SW480 (cell line): ENCODE measurements at places on chromosomes 6 and 20.
A peak's percentile ranks its signal among the peaks of the same experiment; 100 is the strongest.

DNA sequence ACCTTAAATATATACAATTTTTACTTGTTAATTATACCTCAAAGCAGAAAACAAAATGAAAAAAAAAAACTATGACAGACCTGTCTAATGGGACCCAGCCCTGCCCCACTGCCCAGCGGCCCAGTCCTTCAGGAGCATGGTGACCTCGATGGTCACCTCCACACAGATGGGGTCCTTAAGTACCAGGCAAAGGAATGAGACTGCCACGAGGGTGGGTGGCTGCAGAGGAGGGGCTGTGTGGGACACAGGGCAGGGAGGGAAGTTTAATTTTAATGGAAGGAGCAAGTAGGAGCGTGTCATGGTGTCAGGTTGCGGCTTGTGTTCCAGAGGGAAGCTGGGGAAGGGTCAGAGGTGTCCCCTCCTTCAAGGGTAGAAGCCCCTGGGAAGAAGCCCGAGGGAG is 28.6 kb downstream of the GABRR2 start:
- DNase-seq: no peak

DNA sequence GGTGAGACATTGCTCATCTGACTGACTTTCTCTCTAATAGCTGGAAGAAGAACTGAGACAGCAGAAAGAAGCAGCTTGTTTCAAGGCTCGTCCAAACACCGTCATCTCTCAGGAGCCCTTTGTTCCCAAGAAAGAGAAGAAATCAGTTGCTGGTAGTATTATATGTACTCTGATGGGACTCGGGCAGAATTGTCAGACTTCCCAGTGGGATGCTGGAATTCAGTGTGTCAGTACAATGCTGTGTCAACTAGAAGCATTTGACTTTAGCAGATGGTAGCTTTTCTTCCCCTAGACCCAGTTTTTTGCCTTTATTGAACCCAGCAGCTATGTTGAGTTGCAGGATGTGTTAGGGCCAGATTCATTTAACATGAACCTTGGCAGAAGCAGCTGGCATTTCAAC is 21.8 kb upstream of the MYLK2 start:
- no peak for DNase-seq

- DNase-seq: no peak
Measured at GRCh38 chr6:17120019-17120418, 18.2 kb downstream of the STMND1 start.

DNA sequence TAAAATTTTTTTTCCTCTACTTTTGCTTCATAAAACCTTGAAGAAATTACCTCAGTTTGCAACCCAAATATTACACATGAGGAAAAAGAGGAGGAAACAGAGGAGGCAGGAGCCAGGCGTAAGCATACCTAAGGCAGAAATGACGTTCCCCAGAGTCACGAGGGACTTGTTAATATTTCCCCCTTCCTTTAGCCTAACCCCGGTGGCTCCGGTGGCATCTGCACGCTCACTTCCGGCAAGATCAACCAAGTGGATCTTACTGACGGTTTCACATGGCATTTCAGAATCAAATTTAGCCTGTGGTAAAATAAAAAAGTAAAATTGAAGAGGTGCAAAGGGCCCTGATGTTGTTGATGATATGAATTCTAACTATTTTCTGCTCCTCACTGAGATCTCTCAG is 67.4 kb downstream of the KIF16B start:
- DNase-seq: no peak

DNA sequence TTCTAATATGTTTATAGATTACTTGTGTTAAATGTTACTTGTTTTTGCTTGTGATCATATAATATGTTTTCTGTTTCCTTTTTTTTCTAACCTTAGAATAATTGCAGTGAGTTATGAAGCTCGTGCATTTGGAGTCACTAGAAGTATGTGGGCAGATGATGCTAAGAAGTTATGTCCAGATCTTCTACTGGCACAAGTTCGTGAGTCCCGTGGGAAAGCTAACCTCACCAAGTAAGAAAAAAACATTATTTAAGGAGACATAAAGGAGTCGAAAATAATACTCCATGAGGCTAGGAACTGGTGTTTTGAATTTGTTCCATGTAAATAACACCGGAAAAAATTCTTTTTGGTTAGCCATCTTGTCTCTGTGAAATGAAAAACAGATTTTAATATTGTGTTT is 6.9 kb downstream of the POLH start:
- DNase-seq: no peak

DNA sequence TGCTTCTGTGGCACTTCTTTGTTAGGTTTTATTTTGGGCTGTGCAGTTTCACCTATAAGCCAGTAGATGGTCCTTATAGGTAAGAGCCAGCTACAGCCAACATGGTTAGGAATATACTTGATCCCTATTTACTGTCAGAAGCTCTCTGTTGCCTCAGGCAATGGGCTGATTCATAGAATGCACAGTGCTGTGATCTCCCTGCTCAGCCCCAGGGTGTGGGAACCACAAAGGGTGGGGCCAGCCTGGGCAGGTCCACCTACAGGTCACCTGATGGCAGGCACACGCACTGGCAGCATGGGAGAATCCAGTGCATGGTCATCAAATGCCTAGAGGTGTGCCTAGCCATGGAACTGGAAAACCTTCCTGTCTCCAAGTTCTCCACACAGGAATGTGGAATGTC is 191.9 kb downstream of the MOXD1 start:
- DNase-seq: peak; percentile 77

DNA sequence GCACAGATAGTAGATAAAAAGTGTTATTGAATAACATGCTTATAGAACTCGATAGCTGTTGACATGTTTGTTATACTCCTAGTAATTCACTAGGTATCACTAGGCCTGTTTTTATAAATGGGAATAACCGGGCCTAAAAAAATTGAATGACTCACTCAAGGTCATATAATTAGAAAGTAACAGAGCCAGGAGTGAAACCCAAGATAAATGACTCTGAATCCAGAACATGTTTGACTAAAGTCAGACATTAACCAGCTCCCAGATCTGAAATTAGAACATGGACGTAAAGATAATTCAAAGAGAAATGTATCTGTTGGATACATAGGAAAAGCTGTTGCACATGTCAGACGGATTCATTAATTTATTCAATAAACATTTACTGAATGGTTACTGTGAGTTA is 26.9 kb downstream of the RGS17 start:
- no peak for DNase-seq

DNA sequence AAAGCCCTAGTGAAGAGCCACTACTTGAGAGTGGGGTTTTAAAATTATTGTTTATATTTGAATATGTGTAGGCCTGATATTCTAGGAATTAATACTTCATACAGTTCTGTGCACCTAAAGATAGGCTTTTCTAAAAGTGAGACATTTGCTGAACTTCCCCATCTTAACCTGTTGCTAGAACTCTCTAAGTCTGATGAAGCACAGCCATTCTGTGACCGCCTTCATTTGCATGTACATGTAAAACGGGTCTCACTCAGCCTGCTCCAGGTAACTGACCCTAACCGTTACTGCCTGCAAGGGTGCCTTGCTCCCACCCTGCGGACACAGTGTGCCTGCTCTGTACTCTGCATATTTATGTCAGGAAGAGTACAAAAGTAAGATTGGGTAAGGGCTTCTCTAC is 44.3 kb upstream of the IRF4 start:
- DNase-seq: no peak

GRCh38 chr6:112408522-112408921 is 61.4 kb downstream of the RFPL4B start:
- no peak for DNase-seq
